Activated T-cell treated with anti-CD3 and anti-CD28 coated beads, Interleukin-2, amount 50 U/mL, for 4 hours (primary cell): ENCODE measurements at places on chromosomes 6 and 20.
A peak's percentile ranks its signal among the peaks of the same experiment; 100 is the strongest.

GRCh38 chr6:133773776-133774175 lies 115.1 kb upstream of the TCF21 start:
- DNase-seq = no peak

GRCh38 chr20:38239441-38239840 lies 21.1 kb downstream of the KIAA1755 start:
- DNase-seq = no peak

DNA sequence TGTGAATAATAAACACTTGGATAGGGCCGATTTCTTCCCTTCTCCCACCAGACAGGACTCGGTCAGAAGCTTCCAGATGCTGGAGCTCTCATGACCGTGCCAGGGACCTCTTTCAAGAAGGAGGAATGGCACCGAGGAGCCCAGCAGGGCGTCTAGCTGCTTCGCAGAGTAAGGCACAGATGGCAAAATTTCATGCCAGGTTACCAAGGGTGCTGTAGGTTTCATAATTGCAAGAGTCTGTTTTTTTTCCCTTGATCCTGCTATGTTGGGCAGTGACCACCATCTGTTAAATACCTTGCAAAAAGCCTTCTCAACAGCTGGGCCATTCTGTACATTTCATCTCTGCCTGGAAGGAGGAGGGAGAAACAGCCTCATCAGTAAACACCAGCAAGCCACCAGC lies 111.8 kb downstream of the EDN3 start:
- DNase-seq = no peak

- no peak for DNase-seq
Observed at GRCh38 chr20:17317341-17317740, 90.5 kb downstream of the PCSK2 start.

DNA sequence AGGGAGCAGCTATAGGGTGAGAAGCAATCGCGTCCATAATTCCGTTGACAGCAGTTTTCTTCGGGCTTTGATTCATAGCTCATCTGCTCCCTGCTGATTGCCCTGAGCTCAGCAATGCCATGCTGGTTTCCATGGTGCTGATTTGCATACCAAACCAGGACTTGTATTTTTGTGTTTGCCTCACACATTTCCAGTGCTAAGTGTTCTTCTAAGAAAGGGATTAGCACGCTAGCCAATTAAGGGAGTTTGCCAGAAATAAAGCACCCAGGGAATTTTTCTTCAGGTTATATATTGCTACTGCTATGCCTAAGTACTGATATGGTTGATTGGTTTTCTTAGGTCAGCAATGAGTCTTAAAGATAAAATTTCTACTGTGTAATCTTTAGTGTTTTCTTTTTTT lies 177.6 kb downstream of the PLCB1 start:
- no peak for DNase-seq

DNA sequence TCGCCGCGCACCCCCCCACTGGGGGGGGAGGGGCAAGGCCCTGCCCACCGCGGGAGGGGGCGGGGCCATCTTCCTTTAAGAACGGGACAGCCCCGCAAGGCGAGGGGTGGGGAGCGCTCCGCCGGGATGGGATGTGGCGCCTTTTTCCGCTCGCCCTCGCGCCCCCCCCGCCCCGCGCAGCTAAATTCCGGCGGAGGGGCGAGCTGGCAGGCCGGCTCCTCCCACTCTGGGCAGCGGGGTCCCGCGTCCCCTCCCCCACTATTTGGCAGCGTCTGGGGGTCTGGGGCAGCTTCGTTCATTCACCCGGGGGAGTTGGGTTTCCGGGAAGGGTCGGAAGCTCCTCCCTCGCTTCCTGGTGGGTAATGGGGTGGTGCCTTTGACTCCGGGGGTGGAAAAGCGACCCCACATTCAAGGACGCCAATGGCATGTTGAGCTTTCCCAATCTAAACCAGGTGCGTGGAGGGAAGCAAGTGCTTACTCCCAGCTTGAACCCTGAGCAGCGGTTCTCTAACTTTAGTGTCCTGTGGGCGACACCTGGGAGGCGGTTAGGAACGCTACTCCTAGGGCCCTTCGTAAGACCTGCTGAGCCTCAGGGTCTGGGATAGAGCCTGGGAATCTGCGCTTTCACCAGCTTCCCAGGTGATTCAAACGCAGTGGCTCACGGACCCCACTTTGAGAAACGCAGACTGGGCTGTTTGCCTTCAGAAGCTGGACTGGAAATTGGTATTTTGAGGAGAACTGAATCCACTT lies 927 bp downstream of the ASXL1 start:
- peak; percentile 68 for DNase-seq
